ENCODE measurements at places on chromosomes 11 and 22.

DNA sequence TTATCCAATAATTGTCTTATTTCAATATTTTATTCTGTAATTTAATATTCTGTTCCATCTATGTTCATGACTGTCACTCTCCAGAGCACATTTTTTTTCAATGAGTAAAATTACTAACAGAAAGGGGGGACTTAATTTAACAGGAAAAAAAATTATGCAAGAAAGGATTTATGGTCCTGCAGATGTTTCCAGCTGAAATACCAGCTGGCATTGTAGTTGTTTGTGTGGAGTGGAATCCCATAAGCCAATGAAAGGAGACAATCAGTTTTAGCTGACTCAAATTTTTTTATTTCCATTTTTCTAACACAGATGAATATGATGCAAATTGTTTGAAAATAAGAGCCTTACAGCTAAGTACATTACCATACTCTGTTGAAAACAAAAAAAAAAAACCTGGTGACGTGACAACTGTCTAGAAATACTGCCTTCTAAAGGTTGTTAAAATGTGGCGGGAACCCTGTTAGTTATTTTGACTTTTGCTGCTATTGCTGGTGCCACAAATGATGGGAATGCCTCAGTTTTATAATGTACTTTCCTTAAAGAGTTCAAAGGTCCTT is 389.1 kb downstream of the ETS1 start:
- DNase-seq: no peak

- DNase-seq: no peak
Observed at GRCh38 chr22:35460688-35461087, 60.7 kb downstream of the MCM5 start.

DNA sequence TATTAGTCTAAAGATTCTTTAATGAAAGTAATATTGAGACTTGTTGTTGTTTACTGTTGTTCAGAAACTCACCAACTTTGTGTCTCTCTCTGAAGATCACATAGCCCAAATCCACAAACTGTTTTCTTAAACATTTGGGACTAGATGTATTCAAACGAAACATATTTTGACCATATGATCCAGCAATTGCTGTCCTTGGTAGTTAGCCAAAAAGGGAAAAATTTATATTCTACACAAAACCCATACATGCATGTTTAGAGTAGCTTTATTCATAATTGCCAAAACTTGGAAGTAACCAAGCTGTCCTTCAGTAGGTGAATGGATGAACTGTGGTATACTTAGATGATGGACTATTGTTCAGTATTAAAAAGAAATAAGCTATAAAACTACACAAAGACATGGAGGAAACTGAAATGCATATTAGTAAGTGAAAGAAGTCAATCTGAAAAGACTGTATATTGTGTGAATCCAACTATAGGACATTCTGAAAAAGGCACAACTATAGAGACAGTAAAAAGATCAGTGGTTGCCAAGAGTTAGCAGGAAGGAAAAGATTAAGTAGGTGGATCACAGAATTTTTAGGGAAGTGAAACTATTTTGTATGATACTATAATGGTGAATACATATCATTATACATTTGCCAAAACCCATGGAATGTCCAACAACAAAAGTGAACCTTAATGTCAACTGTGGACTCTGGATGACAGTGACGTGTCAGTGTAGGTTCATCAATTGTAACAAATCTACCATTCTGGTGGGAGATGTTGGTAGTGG is 442.9 kb downstream of the INSC start:
- no peak for DNase-seq

DNA sequence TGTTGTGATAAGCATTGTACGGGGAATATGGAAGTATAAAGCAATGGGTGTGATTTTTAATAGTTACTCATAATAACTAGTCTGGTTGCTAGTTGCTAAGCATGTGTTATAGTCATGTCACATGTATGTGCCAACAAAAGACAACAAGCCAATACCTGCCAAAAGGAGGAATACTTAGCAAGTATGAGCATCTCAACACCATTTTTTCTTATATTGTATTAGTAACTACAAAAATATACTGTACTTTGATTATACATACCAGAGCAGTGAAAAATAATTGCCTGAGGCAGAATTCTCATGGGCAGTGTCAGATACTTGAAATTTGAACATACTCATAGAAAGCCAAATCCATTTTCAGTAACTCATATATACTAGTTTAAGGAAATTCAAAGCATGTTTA is 62.4 kb upstream of the ALKBH3 start:
- DNase-seq: no peak

DNA sequence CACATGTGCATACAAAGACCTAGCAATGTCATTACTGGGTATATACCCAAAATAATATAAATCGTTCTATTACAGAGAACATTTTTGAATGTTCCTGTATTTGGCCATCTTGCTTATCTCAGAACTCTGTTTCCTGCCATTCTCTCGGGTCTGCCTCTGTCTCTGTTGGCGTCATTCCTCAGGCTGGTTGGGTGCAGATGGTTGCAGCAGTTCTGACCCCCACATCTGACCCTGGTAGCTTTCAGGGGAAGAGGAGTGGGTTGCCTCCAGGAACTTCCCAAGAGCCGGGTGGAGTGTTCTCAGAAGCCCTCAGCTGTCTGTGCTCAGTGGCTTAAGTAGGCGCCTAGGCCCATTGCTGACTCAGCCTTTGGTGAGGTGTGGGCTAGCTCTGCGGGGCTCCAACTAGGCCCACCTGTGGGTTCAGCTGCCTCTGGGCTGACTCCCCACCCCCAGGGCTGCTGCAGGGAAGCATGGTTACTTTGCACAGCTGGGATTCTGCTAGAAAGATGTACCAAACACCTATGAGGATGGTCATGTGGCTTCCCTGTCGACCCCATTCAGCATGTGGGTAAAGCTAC is 114.0 kb downstream of the TBC1D22A start:
- DNase-seq: no peak

DNA sequence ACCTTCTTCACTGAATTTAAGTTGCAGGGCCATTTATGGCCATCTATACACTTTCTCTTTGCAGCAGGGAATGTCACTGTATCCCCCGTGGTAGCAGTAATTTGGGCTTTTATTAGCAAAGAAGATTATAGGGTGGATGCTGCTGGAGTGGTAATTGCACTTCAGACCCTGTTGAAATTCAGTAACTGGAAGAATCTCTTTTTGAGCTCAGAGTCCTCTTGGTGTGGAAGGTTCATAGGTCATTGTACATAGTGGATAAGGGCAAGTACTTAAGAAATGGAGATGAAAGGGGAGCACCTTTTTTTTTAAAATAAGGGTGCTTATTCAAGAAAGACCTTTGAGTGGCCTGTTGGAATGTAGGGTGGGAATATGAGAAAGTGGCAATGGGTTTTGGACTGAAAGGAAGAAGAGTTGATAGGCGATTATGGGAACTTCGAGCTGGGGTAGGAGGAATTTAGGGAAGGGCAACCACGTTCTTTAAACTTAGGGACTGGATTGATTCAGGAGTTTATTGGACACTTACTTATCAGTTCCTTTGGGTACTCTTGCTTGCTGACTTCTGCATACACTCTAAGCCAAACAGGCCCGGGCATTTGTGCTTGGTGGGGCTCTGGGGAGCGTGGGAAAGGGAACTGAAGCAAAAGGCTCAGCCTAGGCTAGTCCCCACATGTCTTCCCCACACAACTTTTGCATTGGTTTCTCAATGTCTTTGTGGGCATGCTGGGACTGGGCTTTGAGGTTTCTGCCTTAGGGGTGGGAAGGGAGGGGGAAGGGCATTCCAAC is 26.5 kb downstream of the CTNND1 start:
- no peak for DNase-seq

- no peak for DNase-seq
Observed at GRCh38 chr11:12862696-12863469, 146.2 kb upstream of the RASSF10 start.

GRCh38 chr22:21845558-21846453 is 21.6 kb downstream of the MAPK1 start:
- DNase-seq: no peak
